Left lung (tissue), 14 donors: ENCODE measurements at places on chromosomes 4 and X.

GRCh38 chr4:142427456-142427855 is 418.6 kb downstream of the INPP4B start:
- DNase-seq, result no peak

- peak; percentile 63 for DNase-seq
These were observed 38.2 kb downstream of the STARD8 start for GRCh38 chrX:68685685-68686084.

DNA sequence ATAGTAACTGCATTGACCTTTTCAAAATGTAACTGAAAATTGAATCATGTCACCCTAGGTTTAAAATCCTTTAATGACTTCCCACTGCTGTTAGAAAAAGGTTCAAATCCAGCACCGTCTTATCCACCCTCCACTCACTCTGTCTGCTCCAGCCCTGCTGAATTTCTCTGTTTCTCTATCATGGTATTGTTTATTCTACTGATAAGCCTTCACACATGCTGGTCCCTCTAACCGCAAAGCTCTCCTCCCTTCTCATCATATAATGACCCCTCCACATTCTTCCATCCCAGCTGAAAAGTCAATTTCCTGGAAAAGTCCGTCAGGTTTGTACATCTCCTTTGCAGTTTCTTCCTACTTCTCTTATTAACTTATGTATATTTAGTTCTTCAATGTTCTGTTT is 389.2 kb upstream of the F9 start:
- DNase-seq, result no peak

DNA sequence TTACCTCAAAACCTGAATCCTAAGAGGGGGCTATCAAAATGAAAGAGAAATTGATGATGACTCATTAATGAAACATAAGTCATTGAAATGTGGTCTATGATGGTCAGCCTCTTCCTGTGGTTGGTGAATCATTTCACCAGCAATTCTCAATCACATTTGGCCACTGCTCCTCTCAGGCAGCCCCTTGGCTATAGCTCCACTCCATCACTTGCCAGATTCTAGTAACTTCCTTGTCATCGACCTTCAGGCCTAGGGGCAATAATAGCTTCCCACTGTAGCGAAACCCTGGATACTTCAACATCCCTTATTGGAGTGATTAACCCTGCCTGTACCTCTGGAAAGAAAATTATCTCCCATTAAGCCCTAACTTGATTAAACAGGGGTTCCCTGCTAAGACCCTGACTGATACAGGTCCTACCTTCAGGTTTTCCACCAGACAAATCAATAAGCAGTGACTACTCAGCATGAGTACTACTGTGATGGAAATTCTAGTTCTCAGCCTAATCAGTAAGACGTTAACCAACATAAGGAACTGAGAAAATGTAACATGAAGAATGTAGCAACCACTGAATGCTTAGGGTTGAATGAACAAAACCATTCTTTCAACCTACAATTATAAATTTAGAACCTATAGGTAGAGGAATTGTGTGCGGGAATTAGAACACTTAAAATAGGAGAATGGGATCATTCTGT is 30.4 kb downstream of the ADH7 start:
- no peak for DNase-seq

DNA sequence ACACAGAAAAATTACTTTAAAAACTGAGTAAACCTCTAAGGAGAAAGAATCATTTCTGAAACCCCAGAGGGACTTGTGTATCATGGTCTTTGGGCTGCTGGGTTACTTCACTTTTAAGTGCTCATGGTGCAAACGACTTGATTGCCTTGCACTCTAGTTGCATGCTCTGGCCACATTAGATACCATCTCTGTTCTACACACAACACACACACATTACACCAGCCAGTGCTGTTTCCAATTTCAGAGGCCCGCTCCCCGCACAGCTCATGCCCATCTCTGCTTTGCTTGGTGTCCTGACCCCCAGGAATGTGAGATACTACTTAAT is 2.1 kb downstream of the PPP3CA start:
- DNase-seq, result no peak

DNA sequence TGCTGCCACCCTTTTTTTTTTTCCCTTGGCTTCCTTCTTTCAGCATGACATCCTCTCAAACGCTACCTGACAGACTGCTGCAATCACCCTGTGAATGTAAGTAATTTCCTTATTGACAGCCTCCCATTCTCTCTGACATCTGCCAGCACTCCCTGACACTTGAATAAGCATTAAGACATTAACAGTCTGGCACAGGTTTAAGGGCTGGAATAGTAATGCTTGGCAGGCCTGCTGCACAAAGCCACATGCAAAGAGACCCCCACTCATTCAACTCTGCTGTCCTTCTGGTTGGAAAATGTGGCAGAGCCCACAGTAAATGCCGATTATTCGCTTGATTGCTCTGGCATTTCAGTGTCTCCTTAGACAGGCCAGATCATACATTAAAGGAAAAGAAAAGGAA is 28.1 kb upstream of the RASGEF1B start:
- DNase-seq, result no peak

DNA sequence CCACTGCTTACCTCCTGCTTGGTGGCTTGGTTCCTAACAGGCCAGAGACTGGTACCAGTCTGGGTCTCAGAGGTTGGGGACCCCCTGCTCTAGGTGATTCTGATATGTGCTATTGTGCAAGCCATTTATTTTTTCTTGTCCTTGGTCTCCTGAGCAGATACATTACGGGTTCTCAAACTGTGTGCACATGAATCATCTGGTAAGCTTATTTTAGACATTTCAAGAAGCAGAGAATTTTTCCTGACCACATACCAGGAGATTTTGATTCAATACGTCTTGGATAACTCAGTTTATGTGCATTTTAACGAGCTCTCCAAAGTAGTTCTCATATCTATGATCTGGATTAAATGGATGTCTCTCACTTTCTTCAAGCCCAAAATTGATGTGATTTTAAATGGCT is 77.2 kb downstream of the FHIP1A start:
- no peak for DNase-seq

DNA sequence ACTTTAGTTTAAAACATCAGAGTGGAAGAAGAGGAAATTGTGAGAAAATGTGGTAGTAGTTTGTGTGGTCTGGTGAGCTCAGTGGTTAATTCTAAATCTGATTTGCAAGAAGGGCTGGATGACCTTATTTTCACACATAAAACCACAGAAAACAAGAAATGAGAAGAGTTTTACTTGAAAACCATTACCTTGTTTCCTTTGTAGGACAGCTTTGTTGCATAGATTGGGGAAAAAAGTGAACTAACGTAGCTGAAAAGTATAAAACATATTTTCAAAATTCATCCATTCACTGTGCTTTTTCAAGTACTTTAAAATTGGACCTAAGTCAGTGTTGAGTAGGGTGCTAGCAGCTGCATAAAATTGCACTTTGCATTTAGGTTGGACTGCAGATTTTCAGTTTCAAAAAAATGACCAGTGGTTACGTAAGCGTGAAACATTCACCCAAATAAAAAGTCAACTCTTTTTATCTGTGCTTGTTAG is 211.3 kb downstream of the ARHGAP10 start:
- DNase-seq, result no peak

DNA sequence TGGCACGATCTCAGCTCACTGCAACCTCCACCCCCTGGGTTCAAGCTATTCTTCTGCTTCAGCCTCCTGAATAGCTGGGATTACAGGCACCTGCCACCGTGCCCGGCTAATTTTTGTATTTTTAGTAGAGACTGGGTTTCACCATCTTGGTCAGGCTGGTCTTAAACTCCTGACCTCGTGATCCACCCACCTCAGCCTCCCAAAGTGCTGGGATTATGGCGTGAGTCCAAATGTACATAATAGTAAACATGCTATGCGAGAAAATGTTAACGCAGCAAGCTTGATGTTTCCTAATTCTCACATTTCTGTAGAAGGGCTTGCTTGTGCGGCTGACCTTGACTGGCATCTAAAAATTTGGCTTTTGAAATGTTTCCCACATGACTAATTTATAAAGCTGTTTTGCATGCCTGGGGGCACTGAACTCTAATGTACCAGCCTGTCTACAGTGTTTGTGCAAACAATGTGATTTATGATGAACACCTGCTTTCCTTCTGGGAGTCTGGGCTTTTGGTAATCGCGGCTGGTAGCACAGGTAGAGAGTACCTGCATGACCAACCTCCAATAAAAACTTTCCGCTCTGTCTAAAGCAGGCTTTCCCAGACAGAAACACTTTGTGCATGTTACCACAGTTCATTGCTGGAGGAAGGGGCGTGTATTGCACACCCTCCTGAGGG is 216.8 kb downstream of the IL15 start:
- DNase-seq, result no peak

DNA sequence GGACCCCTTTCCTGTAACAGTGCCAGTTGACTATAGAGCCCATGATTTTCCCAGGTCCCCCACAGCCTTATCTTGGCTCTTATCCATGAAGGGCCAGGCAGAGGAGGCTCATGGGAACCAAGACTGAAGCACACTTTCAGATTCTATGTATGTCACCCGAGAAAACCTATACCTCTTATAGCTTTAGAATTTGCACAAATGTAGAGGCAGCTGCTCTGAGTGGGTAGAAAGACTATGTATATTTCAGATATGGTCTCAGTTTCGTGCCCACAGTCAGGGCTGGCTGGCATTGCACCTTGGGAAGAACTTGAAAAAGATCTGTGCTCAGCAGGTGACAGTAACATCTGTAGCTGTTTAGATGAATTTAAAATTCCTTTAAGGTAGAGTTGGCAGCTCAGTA is 8.3 kb upstream of the LNX1 start:
- DNase-seq, result no peak

- DNase-seq, result no peak
These were observed 915.5 kb upstream of the LCORL start for GRCh38 chr4:18937080-18937479.

DNA sequence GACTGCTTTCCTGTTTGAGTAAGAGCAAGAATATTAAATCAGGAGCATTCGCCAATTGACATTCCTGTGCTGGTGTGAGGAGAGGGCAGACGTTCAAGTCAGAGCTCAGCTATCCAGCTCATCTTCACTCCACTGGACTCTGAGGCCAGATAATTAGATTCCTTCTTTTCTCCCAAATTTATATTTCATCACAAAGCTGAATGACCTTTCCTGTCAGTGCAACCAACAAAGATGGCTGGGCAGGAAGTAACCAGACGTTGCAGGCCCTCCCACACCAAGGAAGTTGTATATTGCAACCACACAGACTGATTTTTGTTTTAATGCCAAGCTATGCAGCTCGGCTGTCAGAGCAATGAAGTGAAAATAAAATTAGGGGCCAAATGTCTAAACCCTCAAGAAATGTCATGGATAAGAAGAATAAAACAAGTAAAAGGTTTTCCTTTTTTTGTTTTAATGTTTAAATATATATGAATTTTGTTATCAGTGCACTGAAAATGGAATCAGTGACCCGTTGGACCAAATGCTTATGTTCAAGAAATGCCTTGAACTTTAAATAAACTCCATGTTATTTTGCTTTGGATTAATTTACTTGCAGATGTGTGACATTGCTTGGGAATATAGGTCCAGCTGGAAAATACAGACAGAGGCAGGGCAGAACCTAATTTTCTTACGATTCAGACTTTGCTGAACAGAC is 578.9 kb upstream of the FAT1 start:
- peak; percentile 85 for DNase-seq

GRCh38 chr4:95319169-95319568 is 229.6 kb downstream of the UNC5C start:
- DNase-seq, result no peak

DNA sequence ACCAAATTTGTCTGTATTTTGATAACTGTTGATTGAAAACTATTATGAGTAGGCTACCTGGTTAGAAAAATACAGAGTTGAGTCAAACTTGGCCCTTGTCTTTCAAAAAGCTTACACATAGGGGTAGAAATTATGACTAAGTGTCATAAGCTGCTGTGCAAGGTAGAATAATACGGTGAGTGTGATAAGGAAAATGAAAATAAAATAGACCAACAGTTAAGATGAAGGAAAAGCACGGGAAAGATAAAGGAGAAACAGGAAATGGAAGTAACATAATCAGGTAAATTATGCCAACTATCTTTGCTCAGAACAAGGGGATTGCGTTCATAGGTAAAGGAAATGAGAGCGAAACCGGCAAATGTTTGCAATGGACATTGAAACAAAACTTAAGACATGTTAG is 302.5 kb downstream of the PCDH7 start:
- no peak for DNase-seq

- peak; percentile 77 for DNase-seq
These were observed 2.1 kb upstream of the APBB2 start for GRCh38 chr4:41216294-41217019.

GRCh38 chr4:97493815-97494518 is 649.3 kb downstream of the STPG2 start:
- DNase-seq, result no peak

- peak; percentile 88 for DNase-seq
These were observed 56.8 kb downstream of the LGI2 start for GRCh38 chr4:24973747-24974601.

- no peak for DNase-seq
These were observed 18.4 kb downstream of the XIAP start for GRCh38 chrX:123878252-123878721.

GRCh38 chrX:46376246-46376885 is 168.9 kb downstream of the ZNF674 start:
- peak; percentile 20 for DNase-seq

DNA sequence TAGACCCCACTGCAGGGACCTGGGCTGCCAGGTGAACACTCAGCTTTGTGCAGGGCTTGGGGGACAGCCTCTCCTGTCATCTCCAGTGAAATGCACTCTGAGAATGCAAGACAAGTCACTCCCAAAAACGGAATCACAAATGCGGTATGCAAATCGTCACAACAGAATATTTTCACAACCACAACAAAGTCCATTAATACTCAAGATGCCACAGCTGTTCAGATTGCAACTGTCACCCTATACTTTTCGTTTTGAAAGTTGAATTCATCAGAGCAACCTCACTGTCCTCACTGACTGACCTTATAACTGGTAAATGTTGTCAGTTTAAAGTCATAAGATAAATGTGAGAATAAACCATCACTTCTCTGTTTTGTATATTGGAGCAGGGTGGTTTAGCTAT is 16.6 kb downstream of the JAKMIP1 start:
- no peak for DNase-seq

DNA sequence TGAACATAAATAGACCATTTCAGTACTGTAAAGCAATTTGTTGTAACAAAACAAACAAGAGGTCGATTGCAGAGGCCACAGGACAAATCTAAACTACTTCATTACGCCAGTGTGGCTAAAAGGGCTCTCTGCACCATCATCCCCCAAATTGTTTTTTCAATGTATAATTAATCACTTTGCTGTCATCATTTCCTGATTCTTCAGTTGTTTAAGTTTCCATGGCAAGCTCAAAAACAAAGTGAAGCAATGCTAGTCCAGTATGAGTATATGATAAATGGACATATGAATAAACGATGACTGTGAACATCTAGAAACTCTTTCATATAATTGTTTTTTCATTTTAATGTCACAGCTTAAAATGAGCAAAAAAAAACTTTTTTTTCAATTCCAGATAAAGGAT is 235.4 kb upstream of the FGF13 start:
- DNase-seq, result no peak

DNA sequence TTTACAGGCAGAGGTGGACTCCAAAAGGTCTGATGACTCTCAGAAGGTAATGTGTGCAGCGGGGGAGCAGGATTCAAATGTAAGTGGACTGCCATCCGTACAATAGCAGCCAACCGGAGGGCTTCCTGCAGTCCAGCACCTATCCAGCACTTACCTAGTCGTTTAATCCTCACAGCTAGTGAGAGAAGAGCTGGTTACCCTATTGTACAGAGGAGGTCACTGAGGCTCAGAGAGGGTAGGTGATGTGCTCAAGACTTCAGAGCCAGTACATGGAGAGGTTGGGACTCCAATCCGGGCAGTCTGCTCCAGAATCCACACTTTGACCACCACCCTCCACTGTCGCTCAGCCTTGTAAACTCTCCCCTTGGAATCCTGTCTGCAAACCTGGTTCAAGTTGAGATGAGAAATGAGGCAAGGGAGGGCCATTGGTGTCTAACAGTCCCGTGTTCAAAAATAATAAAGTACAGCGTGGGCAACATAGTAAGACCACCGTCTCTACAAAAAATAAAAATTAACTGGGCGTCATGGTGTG is 22.5 kb upstream of the JAKMIP1 start:
- no peak for DNase-seq
